Hematopoietic multipotent progenitor cell treated with erythropoietin and hydrocortisone succinate and interleukin-3 and kit ligand, for 8 days (in vitro differentiated cells): ENCODE measurements at places on chromosomes 5 and 9.

DNA sequence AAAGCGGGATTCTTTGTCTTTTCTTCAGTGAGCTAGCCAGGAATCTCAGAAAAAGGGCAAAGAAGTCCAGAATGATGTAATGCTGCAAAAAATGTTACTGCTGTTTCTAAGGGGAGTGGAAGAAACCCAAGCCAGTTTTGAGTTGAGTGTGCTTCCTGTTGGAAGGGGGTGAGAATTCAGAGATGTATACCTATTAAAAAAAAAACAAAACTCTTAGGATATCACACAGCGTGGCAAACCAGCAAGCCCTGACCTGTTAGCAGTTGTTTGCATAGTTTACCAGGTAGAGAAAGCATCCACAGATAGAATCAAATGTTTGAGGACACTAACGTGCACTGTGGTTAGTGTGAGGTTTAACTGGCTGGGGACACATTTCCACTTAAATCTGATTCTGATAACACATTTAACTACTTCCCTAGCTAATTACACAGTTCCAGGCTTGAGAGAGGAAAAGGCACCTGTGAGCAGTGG is 11.4 kb downstream of the BASP1 start:
- no peak for DNase-seq

- peak; percentile 90 for DNase-seq
Measured at GRCh38 chr5:172175263-172175719, 12.7 kb downstream of the STK10 start.

DNA sequence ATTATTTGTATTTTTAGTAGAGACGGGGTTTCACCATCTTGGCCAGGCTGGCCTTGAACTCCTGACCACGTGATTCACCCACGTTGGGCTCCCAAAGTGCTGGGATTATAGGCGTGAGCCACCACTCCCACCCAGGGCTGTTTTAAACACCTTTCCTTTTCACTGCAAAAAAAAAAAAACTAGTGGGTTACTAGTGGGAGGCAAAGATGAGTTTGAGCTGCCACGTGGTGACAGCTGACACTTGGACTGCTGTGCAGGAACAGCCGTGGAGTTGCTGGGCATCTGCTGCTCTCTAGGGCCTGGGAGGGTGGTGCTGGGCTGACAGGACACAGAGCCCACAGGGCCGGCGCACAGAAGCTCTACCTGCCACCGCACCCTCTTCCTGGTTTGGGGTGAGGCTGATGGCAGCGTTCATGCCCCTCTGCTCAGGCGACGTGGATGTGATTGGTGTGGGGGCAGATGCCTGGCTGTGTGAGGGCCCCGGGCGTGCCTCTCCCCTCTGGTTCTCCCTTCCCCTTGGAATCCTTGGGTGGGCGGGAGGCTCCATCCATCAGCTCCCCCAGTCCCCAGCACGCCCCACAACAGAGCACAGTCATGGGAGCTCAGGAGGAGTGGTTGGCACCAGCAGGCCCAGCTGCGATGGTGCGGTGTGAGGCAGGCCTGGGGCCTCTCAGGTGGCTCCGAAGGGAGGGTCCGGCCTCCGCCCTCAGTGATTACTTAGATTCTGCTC is 16.9 kb downstream of the RABL6 start:
- DNase-seq: no peak

DNA sequence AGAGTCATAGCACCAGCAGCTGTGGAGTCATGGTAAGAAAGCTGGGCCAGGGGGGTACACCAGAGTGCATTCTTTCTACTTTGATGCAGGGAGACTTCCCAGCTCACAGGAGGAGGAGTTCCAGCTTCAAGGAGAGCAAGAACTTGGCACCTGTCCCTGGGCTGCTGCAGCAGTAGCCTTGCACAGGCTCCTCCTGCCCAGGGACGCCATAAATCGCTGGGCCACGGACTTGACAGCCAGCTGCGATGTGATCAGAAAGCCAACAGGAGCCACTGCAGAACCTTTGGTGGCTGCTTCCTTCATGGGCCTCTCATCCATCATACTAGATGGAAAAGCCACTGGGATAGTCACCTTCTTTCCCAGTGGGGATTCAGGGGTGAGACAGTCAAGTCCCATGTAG is 234.7 kb downstream of the NMUR2 start:
- DNase-seq: no peak

DNA sequence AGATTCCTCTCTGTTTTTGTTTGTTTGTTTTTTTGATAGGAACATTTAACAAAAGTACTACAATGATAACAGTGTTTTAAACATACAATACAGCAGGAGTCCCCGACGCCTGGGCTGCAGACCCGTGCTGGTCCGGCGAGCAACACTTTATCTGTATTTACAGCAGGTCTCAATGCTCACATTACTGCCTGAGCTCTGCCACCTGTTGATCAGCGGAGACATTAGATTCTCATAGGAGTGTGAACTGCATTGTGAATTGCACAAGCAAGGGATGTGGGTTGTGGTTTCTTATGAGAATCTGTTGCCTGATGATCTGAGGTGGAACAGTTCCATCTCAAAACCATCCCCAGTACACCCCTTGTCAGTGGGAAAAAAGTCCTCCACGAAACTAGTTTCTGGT is 1068.5 kb upstream of the CDH10 start:
- DNase-seq: no peak

GRCh38 chr9:37293664-37294524 is 128.6 kb upstream of the GRHPR start:
- peak; percentile 32 for DNase-seq

DNA sequence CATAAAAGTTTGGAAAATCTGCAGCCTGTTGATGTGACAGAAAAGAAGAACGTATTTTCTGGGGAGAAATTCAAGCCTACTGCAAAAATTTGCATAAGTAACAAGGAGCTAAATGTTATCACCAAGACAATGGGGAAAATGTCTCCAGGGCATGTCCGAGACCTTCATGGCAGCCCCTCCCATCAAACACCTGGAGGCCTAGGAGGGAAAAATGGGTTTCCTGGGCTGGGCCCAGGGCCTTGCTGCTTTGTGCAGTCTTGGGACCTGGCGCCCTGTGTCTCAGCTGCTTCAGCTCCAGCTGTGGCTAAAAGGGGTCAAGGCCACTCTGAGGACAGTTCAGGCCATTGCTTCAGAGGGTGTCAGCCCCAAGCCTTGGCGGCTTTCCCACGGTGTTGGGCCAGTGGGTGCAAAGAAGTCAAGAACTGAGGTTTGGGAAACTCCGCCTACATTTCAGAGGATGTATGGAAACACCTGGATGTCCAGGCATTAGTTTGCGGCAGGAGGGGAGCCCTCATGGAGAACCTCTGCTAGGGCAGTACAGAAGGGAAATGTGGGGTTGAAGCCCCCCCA is 13.1 kb downstream of the CERT1 start:
- no peak for DNase-seq

DNA sequence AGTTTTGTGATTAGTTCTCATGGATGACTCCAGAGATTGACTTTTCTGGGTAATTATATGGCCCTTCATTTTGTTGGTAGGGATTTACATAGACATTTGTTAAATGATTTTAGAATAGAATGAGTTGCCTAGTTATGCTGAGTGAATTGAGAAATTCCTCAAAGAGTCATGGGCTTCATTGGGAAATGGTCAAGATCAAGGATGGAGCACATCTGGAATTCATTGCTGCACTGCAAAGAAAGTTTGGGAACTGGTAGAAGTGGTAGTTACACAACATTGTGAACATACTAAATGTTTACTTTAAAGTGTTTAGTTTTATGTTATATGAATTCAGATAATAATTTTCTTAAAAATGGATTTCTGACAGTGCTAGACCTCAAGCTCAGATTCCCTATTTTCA is 46.5 kb downstream of the PIP5K1B start:
- DNase-seq: no peak

DNA sequence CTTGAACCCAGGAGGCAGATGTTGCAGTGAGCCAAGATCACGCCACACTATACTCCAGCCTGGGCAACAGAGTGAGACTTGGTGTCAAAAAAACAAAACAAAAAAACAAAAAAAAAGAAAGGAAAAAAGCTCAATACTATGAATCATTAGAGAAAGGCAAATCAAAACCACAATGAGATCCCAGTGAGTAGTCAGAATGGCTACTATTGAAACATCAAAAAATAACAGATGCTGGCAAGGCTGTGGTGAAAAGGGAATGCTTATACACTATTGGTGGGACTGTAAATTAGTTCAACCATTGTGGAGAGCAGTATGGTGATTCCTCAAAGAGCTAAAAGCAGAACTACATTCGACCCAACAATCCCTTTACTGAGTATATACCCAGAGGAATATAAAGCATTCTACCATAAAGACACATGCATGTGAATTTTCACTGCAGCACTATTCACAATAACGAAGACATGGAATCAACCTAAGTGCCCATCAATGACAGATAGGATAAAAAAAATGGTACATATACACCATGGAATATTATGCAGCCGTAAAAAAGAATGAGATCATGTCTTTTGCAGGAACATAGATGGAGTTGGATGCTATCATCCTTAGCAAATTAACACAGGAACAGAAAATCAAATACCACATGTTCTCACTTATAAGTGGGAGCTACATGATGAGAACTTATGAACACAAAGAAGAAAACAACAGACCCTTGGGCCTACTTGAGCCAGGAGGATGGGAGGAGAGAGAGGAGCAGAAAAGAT is 81.9 kb upstream of the ARRDC3 start:
- DNase-seq: no peak

DNA sequence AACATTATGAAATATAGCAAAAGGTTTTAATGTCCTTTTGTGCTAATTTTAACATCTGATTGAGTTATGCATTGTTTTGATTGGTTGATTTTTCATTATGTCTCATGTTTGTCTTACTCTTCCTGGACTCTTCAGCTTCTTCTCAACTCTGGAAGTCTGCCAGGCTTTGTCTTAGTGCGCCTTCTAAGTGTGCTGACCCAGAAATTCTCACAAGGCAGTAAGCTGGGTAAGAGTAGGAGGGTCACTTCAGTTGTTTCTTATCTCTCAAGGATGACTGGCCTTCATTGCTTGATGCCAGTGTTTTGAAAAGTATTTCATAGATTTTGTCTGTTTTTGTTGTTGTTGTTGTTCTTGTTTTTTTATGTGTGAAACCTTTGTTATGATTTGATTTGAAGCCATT is 59.2 kb downstream of the RIC1 start:
- peak; percentile 69 for DNase-seq

DNA sequence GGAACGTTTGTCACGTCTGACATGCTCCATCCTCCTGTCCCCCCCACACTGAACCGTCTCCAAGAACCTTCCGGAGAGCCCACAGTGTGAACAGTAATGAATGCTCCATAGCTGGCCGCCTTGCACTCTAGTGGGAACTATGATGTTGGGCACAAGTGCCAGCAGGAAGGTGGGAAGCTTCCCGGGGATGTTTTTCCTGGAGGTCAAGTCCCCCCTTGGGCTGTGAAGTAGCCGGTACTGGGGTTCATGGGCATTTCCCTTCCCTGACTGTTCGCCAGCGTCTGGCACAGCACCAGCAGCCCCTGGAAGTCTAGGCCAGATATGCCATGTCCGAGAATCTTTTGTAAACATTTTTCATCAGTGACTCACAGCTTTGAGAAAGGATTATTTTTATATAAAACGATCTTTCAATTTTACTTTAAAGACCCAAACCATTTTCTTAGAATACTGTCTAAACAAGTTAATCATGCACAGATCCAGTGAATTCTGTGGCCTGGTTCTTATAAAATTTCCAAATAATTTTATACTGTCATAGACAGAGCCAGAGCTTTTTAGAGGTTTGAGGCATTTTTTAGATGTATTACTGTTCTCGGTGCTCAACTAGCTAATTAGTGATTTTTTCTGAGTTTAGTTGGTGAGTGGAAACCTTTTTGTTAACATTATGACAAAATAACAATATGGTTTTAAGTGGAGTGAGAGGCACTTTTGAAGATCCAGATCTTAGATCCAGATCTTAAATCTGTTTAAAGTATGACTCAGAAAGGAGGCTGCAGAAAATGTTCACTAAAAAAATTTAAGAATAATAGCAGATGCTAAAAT is 11.6 kb downstream of the ABL1 start:
- peak; percentile 32 for DNase-seq

DNA sequence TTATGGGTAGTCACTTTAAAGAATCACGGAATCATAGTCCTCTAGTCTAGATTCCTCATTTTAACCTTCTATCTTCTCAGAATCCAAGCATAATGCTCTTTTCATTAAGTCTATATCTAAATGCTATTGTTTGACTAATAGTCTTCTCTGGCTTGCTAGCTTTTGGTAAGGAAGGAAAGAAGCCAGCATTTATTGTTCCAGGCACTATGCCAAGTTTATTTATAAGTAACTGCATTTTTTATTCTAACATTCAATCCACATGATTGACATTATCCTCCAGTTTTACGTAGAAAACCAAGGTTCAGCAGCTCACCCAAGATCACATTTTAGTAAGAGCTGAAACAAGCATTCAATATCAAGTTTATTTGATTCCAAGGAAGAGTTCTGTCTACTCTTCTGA is 254.2 kb downstream of the SAXO1 start:
- DNase-seq: no peak

GRCh38 chr5:142576303-142576702 is 109.6 kb downstream of the FGF1 start:
- DNase-seq: no peak

- DNase-seq: peak; percentile 14
Measured at GRCh38 chr5:43677253-43677652, 74.3 kb downstream of the NNT start.

DNA sequence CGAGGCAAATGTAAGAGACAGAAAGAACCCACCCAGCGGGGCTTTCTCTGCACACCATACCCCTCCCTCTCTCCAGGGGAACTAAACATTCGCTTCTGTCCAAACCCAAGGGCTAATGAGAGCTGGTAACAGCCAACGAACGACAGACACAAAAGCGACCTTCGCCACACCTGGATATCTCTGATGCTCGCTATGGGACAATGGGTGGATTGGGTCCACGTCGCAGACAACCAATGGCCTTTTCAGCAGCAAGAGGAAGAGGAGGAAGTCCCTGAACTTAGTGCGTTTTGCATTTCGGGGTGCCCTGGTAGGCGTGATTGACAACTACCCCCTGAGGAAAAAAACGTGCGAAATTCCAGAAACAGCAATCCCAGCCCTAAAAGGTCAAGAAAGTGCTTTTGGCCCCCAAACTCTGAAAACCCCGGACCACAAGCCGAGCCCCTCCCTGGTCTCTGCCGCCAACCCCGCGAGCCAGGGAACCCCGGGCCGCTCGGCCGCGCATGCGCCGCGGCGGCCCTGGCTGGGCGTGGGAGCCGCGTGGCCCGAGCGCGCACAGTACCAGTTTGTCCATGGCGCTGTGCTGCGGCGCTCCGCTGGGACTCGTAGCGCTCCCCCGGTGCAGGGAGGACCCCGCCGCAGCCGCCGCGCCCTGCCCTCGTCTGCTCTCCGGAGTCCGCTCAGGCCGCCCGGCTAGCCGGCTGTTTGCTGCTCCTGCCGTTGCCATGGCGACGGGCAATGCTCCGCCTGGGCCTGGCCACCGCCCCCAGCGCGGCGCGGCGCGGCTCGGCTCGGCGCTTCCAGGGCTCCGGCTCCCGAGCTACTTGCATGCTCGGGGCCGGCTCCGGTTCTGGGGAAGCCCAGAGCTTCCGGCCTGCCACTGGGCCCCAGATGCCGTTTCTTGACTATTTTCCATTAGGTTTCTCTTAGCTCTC is 66.9 kb upstream of the DNAH5 start:
- peak; percentile 80 for DNase-seq

GRCh38 chr5:176334031-176334770 is 27.4 kb downstream of the KIAA1191 start:
- no peak for DNase-seq

GRCh38 chr5:173762045-173762444 is 126.1 kb upstream of the CPEB4 start:
- no peak for DNase-seq
